Right ventricle myocardium superior (tissue), 1 donor: ENCODE measurements at places on chromosomes 5 and 9.

DNA sequence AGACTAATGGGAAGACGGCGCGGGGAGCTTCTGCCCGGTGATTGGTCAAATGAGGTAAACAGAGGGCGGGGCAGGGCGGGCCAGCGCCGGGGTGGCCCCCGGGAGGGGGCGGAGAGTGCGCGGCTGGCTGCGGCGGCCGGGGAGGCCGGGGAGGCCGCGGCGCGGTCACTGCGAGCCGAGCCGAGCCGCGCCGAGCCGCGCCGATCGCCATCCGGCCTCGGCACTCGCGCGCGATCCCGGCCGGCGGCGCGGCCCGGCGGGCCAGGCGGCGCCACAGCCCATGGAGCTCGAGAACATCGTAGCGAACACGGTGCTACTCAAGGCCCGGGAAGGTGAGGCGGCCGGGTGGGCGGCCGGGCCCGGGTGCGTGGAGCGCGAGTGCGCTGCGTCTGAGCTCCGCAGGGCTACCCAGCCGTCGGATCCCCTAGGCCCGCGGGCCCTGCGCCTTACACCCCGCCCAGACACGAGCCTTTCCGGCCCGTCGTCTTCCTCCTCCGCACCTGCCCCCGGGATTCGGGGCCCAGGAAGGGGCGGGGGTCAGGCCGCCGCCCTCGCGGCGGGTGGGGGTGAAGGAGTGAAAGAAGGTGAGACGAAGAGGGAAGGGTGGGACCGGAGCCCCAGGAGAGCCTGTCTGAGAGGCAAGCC lies at the start of gene GRK6:
Gene GRK6, plus strand, starts transcription at position 111 of the 645 bp plus-strand sequence. Its CDS starts 170 bp downstream, at position 281.
- peak; percentile 62 for DNase-seq

DNA sequence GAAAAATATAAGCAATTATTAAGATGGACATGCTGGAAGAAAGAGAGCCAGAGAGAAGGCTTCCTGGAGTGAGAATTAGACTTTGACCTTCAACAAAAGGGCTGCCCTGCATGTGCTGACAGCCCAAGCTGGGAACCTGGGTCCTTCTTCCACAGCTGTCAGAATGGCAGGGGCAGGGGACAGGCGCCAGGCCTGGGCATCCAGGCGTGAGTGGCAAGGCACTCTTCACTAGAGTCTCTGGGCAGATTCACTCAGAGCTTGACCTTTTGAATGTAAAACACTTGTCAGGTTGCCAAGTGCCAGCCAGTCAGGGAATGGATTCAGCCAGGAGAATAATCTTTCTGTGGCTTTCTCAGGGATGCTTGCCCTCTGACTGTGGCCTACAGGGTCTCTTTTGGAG lies 119.1 kb upstream of the CLINT1 start:
- peak; percentile 64 for DNase-seq

GRCh38 chr9:72955126-72955455 lies 2.2 kb upstream of the ALDH1A1 start:
- DNase-seq, result no peak

DNA sequence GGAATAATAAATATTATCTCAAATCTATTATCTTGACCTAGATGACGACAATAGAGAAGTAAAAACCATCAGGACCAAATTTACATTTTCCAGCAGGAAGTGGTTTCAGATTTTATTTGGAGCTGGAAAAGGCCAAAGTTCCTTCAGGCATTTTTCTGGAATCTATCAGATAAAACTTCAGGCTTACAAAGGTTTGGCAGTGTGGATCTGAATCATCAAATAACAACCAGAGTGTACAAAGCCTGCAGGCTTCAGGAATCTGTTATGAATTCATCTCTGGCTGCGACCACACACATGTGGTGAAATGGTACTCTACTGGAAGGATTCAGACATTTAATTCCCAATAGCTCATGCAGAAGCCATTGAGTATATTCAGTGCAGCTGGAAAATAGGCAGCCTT lies 726.4 kb upstream of the GRAMD2B start:
- no peak for DNase-seq

DNA sequence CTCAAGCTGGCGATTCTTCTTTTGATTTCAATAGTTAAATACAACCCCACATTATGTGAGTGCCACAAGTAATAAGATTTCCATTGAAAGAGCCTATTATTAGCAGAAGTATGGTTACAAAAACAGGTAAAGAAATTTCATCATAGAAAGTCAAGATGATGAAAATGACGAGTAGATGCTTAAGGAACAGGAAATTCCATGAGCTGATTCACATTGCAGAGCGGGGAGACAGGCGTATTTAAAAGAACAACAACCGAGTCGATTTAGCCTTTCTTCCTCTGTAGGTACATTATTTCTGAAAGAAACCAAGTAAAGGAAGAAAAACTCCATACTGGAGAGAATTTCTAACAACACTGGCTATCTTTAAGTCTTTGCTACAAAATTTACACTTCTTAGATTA lies 310.4 kb downstream of the SLF1 start:
- DNase-seq, result no peak

- DNase-seq, result no peak
Observed at GRCh38 chr9:135533113-135533512, 11.9 kb downstream of the LCN1 start.

DNA sequence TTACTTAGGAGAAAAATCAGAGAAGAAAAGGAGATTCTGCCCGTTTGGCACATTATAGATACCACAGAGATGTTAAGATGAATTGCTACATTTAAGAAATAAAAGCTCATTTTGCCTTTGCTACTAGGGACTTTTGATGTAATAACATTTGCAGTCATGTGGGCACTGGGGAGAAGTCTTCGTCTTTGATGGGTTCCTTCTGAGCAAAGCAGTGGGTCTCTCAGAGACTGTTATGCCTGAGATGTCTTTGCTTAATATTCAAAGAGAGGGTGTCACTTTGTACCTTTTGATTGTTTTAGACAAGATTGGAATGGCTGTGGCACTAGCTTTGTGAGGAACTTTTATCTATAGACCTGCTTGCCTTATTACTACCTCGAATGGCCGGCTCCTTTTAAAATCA lies 25.0 kb downstream of the SLC25A25 start:
- DNase-seq, result no peak

- no peak for DNase-seq
Observed at GRCh38 chr5:95029569-95030366, 255.1 kb downstream of the MCTP1 start.

- DNase-seq, result no peak
Observed at GRCh38 chr5:39352951-39353350, 11.3 kb downstream of the C9 start.

DNA sequence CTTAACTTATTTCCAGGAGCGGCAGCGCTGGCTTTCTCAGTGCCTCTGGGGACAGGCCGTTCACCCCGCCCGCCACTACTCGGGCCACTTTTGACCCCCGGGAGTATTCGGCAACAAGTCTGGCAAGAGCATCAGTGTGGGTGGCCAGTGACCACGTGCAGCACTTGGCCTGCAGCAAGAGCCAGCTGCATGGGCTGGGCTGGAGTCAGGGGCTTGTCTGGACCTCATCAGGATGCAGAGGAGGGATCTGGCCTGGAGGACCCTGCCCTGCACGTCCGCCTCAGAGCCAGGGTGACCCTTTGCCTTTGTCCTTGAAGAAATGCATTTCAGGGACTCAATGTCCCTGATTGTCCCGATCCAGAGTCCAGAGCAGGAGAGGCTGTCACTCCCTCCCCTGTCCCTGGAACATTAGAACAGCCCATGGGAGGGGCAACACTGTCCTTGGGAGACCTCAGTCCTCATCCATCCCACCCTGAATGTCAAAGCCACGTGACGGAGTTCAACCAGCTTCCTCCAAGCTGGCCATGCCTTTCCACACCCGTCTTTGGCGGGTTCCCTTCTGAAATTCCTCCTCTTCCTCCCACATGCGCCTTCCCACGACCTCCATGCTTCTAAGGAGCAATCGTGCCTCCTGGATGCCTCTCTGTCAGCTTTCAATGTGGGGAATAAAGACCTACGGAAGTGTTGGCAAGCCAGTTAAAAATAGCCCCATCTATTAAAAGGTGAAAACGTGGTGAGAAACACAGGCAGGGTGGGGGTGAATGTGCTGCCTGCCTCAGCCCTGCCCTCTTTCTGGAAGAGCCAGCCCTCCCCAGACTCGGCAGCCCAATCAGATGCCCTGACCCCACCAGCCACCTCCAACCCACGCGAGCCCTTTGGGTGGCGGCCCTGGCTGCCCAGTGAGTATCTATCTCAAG lies 99.0 kb downstream of the OLFM1 start:
- no peak for DNase-seq

DNA sequence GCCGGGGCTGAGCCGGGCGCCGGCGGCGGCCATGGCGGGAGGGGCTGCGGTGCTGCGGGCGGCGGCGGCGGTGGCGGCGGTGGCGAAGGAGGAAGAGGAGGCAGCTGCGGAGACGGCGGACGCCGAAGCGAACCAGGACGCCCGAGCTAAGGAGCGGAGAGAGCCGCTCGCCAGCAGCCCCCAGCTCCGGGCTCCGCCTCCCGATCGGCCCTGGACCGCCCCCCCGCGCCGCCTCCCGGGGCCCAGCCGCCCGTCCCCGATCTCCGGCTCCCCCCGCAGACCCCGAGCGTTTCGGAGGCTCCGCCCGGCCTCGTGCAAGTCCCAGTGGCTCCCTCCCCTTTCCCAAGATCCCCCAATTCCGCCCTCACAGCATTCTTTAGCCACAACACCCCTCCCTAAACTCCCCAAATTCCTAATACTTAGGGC lies at the start of gene ASTN2:
Gene ASTN2, minus strand, starts transcription at position 152 of the 426 bp plus-strand sequence. Its CDS starts 119 bp downstream, at position 33.
- no peak for DNase-seq

DNA sequence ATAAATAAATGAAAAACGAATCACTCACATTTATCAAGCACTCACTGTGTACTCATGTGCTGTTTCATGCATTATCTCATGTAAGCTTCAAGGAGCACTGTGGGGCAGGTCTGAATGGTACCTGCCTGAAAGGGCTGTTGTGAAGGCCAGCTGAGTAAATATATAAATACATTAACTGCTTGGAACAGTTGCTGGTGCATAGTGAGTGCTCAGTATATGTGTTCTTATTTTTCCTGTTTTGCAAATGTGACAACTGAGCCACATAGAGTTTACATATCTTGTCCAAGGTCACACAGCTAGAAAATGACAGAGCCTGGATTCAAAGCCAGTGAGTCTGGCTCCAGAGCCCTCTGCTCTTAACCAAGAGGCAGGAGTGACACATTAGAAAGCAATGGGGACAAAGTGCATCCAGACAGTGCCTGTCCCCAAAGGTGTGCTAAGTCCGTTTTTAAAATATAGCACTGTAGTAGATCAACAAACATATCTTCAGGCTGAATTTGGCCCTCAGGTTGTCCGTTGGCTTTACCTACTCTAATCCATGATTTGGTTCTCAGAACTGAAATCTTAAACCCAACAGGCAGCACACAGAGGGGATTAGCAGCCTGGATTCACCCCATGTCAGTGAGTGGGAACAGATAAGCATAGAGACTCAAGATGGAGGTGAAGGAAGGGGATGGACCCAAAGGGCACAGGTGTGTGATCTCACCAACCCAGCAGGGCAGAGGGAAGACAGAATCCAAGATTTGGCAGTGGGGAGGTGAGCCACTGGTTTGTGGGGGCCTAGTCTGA lies 70.8 kb downstream of the WWC1 start:
- no peak for DNase-seq

GRCh38 chr5:104904561-104904960 lies 1342.0 kb upstream of the NUDT12 start:
- no peak for DNase-seq

DNA sequence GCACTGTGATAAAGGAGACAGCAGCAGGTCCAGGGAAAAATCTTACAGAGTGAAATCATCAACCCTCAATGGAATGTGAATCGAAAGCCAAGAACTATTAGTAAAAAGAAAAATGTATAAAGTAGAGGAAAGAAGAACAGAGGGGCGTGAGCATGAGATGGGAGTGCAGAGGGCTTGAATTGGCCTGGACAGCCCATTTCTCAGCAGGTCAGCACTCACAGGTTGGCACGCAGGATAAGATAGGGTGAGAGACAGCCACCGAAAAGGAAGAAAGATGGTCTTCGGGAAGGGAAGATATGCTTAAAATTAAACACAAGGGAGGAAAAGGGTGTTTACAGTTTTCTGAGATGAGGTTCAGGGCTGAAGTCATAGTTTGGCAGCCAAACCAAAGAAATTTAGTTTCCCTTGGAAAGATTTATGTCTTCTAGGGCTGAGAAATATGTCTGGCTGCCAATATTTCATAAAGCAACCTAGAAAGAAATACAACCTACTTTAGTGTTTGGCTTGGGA lies 524.7 kb downstream of the SPATA31D1 start:
- no peak for DNase-seq

DNA sequence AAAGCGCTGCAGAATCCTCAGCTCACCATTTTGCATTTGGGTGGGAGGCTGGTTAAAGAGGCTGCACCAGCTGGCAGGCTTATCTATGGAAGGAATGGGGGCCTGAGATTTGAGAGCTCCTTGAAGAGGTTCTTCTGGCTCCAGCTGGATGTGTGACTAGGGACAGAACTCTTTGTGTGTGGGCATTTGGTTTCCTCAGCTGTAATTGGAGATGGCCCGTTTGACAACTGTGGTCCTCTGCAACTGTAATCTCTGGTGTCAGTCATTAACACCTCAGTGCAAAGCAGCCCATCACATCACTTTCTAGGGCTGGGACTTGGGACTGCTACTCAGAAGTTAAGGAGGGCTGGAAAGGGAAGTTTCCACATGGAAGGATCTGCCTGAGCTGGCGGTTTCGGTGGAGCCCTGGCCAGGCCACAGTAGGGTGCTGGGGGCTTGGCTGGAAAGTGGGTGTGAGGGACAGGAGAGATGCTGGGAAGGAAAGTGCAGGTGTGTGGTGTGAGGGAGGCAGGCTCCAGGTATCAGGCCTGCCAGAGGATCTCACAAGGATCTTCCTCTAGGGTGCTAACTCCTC lies 193.8 kb downstream of the GADD45G start:
- DNase-seq, result no peak

GRCh38 chr9:35738186-35738585 lies 5.7 kb downstream of the CREB3 start:
- no peak for DNase-seq

DNA sequence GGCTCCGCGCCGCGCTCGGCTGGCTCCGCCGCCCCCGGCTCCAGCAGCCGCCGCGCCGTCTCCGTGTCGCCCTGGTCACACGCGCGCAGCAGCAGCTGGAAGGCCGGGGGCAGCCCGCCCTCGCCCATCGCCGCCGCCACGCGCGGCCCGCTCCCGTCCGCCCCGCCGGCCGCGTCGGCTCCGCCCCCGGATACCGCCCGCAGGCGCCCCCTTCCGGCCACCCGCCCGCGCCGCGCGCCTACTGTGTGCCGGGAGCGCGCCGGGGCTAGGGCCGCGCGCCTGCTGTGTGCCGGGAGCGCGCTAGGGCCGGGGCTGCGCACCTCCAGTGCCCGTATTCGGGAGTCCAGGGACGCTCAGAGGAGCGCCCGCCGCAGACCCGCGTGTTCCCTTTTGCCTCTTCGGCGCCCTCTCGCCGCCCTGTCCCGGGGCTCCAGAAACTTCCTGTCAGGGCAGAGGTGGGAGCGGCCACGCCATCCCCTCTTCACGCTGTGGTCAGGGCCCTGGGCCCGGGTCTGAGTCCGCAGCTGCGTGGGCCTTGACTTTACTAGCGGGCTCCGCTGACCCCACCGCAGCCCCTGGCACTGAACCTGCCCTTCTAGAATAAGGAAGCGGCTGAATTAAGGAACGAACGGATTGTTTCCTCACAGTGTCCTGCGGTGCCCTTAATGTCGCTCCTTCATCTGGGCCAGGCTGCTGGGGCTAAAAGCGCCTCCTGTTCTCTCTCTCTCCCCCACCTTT lies at the start of gene ANKS6:
Gene ANKS6, minus strand, starts transcription at position 192 of the 738 bp plus-strand sequence. Its CDS starts 64 bp downstream, at position 128.
- peak; percentile 90 for DNase-seq

- no peak for DNase-seq
Observed at GRCh38 chr5:58294598-58295305, 165.1 kb downstream of the PLK2 start.
